ENCODE measurements at places on chromosomes 3 and 15.

DNA sequence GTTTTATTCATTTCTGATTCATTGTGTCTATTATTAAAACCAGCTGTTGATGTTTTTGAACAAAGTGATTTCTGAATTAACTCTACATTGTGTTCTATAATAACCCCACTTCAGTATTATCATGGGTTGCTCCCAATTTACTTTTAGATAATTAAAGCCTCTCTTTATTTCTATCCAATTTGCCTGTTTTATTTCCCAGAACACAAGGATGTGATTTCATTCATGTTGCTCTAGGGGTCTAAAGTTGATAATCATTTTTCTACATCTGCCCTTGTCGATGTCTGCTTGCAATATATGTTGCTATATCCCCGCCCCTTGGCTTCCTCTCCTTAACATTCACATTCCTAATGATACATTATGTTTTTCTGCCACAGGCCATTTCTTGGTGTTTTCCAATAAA lies 747.3 kb downstream of the CADM2 start:
- DNase-seq: no peak

GRCh38 chr15:98322581-98322980 lies 325.8 kb upstream of the IGF1R start:
- DNase-seq: no peak

DNA sequence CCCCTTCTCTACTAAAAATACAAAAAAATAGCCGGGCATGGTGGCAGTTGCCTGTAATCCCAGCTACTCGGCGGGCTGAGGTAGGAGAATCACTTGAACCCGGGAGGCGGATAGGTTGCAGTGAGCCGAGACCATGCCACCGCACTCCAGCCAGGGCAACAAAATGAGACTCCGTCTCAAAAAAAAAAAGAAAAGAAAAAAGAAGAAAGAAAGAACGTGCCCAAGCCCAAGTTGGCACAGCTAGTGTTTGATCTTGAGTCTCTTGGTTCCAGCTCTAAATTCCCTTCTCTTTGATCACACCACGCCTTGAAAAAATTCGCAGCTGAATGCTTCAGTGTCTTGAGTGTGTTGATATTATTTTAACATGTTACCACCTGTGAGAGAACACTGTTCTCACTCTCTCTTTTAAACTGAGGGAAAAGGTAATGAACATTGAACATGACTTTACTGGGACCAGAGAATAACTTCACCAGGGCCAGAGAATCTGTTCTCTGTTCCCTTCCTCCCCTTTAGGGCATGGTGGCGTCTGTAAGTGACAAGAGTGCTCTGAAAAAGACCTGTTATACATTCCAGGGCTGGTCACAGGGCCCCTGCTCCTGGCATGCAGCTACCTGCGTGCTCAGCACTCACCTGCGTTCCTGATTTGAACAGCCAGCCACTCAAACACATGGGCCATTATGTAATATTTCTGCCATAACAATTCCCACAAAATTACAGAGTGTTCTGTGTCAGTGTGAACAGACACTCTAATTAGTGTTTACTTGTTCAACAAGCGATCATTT lies 19.0 kb downstream of the SLCO3A1 start:
- DNase-seq: no peak

- no peak for DNase-seq
These were observed 141.9 kb upstream of the C2CD4B start for GRCh38 chr15:62306851-62307504.

- no peak for DNase-seq
These were observed 14.4 kb upstream of the ATP13A4 start for GRCh38 chr3:193569119-193569518.

GRCh38 chr3:94372026-94372425 lies 309.2 kb downstream of the NSUN3 start:
- DNase-seq: no peak

- DNase-seq: no peak
These were observed 4.6 kb upstream of the P2RY14 start for GRCh38 chr3:151282921-151283320.

DNA sequence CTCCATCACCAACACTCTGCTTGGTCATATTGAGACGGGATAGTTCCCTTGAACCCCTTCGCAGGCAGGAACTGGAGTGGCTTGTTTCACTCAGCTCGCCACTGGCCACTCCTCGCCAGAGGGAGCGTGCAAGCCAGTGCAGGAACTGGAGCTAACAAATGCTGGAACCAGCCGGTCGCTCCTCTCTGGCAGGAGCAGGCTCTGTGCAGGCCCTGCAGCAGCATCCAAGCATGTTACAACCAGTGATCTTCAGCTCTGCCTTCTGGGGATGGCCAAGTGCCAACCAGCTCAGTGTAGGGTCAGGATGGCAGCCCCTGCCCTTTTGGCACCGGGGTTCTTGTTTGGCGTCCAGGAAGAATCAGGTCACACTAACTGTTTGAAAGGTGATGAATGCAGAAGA lies 329.0 kb upstream of the AZI2 start:
- DNase-seq: no peak

DNA sequence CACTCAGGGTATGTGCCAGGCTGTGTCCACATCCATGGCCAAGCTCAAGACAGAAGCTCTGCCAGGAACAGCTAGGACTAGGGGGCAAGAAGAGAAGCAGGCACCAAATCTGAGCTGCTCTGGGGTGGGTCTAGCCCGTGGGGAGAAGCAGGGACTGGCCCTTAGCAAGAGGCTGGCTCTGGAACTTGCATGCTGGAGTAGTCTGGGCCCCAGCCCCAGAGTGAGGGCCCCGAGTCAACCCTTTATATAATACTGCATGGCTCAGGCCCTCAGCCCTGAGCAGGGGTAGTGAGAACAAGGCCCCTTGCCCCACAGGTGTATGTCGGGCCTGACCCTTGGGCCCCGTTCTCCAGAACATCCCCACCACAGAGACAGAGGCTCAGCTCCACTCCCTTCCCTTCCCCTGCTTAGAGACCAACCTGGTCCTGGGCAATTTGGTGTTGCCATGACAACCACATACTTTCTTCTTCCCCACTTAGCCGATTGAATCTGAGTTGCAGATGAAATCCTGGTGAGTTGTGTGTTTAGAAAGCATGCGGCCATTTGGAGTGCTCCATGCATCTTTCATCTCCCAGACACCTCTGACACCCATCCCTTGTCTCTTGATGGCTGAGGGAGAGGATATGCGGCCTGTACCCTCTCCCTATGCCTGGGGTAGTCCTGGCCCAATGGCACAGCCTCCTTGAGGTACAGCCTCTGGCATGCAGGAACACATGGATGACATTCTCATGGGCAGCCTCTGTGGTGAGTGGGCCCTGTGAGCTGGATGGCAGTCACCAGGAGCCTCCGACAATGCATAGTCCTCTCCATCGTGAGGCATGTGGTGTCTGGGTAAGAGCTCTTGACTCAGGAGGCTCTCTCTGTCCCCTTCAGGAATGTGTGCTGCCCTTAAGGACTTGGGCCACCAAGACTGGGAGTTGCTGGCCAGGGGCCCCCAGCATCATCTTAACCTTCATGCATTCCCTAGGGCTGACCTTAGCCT lies 29.2 kb upstream of the SFMBT1 start:
- no peak for DNase-seq

GRCh38 chr3:150096700-150097587 lies 126.2 kb upstream of the PFN2 start:
- no peak for DNase-seq

DNA sequence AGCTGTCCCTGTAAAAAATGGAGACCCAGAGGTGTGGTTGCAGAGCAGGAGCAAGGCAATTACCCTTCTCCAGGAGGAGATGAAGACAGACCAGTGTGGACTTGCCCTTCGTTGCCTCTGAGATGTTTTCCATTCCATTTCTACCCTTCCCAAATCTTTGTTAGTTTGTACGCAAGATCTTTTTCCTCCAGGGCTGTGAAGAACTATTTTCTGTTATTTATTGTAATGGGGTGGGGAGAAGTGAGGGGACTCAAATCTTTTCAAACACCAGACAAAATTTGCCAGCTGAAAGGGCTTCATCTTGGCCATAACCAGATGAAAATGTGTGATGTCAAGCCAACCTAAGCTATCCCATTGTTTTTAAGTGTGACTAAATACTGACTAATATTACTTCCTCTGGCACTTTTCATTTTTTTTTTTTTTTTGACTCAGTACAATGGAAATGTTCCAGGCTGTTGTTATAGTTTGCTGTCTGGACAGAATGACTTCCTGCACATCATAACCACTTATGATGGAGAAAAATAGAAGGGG lies 271.3 kb upstream of the TPRG1 start:
- DNase-seq: no peak

DNA sequence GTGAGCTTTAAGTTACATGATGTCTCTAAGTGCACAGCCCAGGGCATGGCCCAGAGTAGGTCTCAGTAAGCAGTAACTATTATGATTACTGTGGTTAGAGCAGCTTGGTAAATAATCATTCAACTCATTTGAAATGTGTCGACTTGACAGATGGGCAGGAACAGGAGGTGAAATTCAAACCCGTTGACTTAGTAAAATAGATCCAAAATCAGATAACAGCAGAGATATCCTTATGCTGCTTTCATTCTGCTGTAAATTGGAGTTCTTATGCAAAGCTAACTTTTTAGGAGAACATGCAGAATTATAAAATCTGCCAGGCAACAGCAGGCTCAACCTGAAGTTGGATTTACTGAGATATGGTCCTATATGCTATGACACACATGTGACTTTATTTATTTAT lies 118.7 kb upstream of the KLHL25 start:
- DNase-seq: no peak

DNA sequence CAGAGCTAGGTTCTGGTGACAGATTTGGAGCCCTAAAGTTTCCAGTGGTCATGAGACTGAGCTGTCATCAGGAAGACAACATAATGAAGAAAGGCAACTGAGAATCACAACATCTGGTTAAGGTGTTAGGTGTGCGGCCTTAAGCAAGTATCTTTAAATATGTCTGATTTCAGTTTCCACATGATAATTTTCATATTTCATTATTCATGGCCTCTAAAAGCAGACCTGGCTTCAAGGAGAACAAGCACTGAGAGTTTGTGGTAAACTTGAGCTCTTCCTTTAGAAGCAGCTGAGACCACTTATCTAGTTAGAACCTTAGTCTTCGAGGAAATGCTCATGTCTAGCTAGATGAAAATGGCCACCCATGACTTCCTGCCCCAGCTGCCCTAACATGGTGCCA lies 25.7 kb upstream of the MYLK start:
- DNase-seq: no peak

- no peak for DNase-seq
These were observed 23.0 kb upstream of the CCK start for GRCh38 chr3:42289026-42289425.

DNA sequence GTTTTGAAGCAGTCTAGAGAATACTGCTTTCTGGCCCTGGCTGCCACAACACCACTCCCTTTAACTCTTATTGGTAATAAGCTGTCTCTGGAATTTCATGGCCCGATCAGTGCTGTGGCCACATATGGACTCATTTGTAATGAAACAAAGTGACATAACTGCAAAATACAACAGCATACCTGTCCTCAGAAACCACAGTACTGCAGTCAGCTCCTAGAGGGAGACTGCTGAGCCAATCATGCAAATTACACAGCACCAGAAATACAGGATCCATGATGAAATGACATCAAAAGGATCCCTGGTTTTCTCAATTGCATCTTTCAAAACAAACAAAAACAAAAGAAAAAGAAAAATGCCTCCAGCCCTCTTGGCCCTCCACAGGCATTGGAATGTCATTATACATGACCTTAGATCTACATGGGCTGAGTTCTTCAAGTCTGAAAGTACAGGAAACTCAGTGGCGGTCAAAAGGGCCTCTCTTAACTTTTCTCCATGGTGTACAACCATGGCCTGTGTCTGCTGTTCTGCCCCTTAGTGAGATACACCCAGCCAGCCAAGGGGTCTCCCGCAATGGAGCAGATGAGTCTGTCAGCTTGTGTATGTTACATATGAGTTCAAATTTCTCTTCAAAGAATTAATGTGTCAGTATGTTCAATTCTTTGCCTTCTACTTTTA lies 24.9 kb upstream of the KBTBD12 start:
- DNase-seq: no peak

DNA sequence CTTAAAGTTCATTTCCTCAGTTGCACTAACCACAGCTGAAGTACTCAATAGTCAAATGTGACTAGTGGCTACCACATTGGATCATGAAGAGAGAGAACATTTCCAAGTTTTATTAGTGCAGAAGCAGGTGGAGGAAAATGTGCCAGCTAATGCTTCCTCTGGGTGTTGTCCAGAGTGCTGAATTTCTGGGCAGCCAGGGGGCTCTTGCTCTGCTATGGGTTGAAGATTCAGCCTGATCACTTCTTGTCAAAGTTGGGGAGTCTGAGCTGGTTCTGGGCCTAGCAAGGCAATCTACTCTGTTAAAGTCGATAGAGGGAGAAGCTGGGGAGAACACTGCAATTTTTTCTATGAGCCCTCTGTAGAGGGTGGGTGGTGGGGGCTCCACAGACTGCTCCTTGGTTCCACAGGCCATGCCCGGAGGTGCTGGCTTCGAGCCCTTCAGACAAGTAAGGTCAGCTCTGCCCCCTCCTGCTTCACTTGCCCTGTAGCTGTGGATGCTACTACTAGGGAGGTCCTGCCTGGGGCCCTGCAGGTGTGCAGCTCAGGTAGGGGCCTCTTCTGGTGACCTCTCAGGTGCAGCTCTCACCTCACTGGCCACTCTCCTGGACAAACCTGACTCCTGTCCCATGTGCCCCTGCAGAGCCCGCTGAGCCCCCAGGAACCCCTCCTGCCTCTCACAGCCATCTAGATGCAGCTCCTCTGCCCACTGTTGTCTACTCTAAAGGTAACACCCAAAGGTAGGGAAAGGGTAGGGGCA lies 8.2 kb downstream of the ALG3 start:
- DNase-seq: no peak

- no peak for DNase-seq
These were observed 76.2 kb upstream of the TP63 start for GRCh38 chr3:189554868-189555557.

GRCh38 chr3:194686816-194687637 lies 1.3 kb downstream of the FAM43A start:
- no peak for DNase-seq

DNA sequence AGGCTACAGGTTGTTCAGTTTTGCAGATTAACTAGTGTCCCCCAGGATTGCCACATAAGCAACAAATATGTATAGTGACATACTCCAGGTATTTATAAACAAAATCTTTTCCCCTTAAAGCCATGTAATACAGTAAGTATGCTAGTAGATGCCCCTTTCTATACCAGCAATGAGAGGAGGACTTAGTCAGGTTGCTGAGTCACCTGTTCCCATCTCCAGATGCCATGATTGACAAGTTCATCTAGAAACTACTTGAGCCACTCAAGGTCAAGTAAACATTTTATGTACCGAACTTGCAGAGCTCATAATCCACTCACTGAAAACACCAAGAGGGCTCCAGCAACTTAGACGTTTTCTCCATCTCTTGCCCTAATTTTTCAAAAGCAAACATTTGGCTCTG lies 18.2 kb downstream of the SLC9A9 start:
- no peak for DNase-seq

DNA sequence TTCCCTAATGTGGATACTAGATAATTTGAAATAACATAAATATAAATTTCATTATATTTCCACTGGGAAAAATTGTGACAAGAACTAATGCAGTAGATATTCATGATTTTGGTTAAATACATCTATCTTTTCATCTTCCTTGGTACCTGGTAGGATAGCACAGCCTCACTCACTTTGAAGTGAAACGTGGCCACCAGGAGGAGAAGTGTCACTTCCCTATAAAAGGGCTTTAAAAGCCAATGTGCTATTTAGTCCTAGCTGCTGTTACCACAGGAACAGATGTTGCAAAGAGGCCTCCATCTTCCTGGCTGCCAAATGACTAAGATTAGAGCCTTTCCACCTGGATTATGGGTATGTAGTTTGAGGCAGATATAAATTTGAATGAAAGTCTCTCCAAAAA lies 140.0 kb downstream of the PLOD2 start:
- no peak for DNase-seq

GRCh38 chr3:114830652-114831051 lies 316.4 kb downstream of the ZBTB20 start:
- no peak for DNase-seq
